Fibroblast of villous mesenchyme (primary cell): ENCODE measurements at places on chromosomes 16 and 17.
A peak's percentile ranks its signal among the peaks of the same experiment; 100 is the strongest.

DNA sequence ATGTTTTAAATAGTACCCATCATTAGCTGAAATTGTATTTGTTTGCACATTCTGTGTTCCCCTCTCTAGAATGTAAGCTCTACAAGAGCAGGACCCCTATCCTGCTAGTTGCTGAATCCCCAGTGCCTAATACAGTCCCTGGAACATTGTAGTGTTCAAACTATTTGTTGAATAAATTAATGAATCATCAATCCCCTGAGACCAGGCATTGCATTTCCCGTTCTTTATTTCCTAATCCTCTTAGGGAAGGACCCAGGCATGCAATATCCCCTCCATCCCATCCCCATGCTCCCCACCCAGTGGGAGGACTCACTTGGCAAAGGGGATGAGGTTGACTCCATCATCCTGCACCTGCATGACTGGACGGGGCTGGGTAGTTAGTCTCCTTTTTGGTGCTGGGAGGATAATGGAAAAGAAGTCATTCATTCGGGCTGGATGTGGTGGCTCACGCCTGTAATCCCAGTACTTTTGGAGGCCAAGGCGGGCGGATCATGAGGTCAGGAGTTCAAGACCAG is 3.2 kb downstream of the INCA1 start:
- DNase-seq: no peak

DNA sequence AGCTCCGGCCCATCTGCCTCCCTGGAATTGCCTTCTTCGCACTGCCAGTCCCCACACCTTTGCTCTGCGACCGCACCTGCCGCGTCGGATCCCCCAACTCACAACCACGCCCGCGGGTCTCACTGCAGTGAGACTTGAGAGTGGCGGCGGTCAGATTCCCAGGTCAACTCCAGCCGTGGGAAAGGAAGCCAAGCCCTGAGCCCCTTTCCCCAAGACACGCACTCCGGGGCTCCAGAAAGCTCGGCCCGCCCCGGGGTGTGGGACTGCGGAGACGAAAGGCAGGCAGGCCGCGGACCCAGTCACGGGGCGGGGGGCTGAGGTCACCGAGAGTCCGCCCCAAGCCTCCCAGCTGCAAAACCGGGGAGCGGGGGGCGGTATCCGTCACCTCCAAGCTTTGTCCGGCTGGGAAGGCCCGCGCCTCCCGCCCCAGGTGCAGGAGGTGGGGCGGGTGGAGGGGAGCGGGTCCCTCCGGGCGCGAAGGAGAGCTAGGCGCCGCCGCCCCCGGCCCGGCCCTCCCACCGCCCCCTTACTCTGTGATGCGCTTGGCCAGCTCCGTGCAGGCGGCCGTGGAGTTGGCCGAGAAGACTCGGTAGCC is 615 bp downstream of the PRPSAP1 start:
- peak; percentile 28 for DNase-seq

DNA sequence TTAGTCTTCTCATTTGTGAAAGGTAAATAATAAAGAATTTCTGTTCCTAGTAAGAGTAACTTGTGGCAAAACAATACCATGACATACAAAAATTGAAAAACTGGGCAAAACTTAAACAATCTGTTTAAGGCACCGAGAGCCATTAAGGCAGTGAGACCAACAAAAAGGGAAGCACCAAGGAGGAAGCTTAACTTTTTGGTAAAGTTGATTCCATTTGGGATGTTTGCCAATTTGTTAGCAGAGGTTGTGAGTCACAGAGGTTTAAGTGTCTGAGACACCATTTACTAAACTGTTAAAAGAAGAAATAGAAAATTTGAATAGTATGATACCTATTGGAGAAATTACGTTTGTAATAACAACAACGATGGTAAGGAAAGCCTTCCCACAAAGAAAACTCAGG is 4.9 kb downstream of the SLC35G3 start:
- DNase-seq: no peak

GRCh38 chr17:2954898-2955445 is 108.4 kb downstream of the OR1D5 start:
- DNase-seq: peak; percentile 89

DNA sequence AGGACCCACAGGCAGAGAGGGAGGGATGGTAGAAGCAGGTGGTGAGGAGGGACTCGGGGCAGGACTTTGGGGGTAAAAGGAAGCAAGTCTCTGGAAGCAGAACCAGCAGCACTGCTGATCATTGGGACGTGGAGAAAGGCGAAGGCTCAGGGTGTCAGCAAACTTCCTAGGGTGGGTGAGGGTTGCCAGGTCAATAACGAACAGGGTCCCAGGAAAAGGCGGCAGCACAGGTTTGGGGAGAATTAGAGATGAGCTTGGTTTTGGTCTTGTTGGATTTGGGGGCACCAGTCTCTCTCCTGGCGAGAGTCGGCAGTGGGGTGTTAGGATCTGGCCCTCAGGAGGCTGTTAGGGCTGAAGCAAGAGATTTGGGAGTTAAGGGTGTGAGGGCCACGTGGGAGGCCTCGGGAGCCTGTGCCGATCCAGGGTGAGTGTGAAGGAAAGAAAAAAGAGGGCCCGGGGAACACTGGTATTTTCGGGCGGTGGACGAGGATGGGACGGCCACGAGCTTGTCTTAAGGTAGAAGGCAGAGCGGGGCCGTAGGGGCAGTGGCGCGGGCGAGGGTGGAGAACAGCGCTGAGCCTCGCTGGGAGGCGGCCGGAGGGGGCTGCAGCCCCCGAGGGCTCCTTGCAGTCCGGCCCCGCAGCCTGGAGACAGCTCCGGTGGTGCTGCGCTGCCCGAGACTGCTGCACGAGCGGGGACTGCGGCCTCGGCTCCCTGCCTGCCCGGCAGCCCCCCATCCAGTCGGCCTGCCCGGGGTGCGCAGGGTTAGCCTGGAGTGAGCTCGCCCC is 765 bp upstream of the ADORA2B start:
- DNase-seq: no peak

DNA sequence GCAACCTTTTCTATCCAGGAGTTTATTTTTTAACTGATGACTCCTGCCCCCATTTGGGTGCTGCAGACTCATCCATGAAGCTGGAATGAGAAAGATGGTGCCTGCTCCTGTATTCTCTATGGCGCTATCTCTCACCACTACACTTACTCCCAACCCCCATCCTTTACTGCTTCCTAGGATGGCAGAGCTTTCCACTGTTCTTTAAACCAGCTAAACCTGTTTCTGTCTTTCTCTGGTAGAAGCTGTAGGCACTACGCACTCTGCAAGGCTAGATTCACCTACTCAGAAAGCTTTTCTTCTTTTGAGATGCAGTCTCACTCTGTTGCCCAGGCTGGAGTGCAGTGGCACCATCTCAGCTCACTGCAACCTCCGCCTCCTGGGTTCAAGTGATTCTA is 47.0 kb downstream of the ADAMTS18 start:
- no peak for DNase-seq

- no peak for DNase-seq
These were observed 8.9 kb upstream of the CACNG1 start for GRCh38 chr17:67035131-67036083.

DNA sequence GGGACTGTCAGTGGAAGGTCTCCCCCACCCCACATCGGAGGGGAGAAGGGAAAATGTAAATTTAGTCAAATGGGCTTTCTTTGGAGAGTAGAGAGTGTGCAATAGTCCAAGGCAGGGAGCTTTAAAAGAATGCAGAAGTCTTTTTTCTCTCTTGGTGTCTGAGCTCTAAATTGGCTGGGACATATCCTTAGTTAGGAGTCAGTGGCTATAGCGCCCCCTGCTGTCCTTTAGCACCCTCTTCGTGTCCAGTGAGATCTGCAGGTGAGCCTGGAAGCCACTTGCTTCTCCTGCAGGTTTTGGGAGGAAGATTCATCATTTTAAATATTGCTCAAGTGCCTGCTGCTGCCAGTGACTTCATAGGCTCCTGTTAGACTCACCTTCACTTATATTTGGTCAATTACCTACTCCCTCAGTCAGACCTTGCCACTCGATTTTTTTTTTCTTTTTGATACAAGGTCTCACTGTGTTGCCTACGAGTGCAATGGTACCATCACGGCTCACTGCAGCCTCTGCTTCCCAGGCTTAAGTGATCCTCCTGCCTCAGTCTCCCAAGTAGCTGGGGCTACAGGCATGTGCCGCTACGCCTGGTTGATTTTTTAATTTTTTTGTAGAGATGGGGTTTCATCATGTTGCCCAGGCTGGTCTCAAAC is 174.8 kb downstream of the PRKCB start:
- peak; percentile 63 for DNase-seq

DNA sequence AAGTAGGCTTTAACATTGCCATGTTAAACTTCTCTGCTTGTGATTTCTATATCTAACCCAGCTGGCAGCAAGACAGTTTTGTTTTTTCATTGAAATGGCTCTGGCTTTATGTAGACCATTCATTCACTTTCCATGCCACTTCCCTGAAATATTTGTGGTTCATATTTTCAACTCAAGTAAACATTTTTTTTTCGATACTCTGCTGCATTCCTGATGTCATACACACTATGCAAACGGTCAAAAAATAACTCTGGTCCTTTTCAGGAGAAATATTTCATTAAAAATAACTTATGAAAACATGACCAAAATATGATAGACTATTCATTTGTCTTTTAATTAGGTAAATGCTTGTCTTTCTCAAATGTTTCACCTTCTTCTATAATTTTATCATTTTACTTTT is 116.3 kb downstream of the USP22 start:
- peak; percentile 30 for DNase-seq

DNA sequence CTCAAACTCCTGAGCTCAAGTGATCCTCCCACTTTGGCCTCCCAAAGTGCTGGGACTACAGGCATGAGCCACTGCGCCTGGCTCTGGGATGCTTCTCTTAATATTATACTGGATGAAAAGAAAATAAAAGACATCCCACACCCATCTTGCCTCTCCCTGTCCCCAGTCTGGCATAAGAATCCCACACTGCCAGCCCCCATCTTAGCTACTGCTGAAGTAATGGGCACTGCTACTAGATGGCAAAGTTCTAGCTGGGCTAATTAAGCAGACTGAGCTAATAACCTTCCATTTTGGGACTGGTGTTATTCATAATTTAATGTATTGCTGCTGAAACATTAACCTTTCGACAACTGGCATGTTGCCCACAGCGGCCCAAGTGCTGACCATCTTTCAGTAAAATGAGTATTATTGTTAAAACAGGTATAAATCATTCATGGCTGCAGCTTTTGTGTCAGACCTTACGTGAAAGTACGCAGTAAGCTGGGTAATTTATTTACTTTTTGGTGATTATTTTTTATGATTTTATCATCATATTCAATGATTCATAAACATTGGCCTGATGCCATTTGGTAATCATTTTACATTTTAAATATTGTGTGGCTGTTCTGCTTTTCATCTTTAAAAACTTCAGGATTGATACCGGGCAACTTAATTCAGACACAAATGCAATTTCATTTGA is 47.4 kb upstream of the ZFHX3 start:
- DNase-seq: no peak

- DNase-seq: peak; percentile 24
These were observed 19.7 kb downstream of the TMEM11 start for GRCh38 chr17:21194226-21194625.

DNA sequence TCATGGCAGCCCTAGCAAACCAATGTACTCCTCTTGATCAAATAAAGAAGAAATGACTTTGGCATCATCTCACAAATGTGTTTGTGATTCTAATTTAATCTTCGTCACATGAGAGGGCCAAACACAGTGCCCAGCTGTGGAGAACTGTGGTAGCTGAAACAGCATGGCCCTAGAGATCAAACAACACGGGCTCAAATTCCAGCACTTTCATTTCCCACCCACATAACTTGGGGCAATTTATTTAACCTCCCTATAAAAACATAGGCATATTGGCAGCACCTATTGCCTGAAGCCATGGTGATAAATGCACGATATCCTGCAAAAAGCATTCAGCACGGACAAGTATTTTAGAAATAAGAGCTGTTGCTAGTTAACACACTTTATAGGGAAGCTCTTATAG is 2.5 kb downstream of the ACSM1 start:
- DNase-seq: no peak

DNA sequence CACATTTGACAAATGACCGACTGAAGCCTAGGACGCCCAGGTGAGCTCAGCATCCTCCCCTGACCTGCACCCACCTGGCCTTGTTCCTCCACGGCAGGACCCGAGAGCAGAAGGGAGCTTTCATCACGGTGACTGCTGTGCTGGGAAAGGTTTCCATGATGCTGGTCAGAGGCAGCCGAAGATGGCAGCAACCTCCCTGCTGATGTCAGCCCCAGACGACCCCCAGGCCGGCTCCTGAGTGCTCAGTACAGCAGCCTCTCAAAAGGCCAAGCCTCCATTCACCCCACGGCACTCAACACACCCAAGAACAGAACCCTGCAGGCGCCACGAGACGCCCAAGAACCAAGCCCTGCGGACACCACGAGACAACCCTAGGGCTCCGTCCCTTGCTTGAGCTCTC is 119.8 kb downstream of the ANKRD11 start:
- no peak for DNase-seq

GRCh38 chr16:14345512-14346115 is 274.5 kb downstream of the MRTFB start:
- DNase-seq: no peak

DNA sequence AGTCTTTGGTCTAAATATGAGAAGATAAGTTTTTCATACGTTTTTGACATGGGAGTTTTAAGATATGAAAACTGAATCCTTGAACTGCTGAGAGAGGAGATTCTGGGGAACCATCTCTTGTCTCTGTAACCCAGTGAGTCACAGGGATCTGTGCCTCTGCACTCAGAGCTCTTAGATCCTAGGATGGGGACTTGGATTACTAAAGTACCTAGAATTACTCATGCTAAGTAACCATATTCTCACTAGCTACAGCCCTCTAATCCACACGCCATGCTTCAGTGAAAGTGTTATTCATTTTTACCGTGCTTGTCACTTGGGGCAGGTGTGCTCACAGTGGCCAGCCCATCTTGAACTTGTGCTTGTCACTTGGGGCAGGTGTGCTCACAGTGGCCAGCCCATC is 2.0 kb downstream of the MRM3 start:
- no peak for DNase-seq

DNA sequence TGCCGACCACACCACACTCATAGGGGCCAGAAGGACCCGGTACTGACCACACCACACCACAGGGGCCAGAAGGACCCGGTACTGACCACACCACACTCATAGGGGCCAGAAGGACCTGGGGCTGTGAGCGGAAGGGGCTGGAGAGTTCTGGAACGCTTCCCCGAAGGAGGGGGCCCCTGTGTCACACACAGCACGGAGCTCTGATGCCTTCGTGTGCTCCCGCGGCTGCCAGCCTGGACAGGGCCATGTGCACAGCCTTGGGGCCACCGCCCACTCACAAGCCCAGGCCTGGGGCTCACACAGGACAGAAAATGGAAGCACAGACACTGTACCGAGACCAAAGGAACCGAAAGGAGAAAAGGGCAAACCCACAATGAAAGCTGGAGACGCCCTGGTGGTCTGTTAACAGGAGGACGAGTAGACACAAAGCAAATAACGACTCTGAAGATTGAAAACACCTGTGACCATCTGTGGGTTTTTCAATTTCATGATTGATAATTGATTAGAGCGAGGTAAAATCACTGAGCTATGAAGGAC is 106.5 kb upstream of the METRNL start:
- DNase-seq: no peak

- DNase-seq: peak; percentile 77
These were observed at the start of gene PGS1 for GRCh38 chr17:78378225-78379130. PGS1 (plus strand) TSS chr17:78378649; CDS start chr17:78378666, 17 bp downstream.

DNA sequence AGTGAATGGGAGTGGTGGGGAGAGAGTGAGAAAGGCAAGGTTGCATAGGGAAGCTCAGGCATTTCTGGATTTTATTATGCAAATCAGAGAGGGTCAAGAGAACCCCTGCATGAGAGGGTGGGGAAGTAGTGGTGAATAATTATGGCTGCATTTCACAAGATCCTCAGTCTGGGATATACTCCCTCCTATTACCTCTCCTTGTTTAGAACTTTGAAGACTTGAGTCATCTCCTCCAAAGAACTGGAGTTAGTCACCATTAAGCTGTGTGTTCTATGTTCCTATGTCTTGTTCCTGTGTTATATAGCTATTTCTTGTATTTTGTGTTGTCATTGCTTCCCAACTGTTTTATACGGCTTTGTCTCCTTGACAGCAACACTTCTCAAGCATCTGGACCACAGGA is 18.4 kb downstream of the SOX9 start:
- no peak for DNase-seq
